ENCODE measurements at places on chromosomes 7 and 10.
A peak's percentile ranks its signal among the peaks of the same experiment; 100 is the strongest.

DNA sequence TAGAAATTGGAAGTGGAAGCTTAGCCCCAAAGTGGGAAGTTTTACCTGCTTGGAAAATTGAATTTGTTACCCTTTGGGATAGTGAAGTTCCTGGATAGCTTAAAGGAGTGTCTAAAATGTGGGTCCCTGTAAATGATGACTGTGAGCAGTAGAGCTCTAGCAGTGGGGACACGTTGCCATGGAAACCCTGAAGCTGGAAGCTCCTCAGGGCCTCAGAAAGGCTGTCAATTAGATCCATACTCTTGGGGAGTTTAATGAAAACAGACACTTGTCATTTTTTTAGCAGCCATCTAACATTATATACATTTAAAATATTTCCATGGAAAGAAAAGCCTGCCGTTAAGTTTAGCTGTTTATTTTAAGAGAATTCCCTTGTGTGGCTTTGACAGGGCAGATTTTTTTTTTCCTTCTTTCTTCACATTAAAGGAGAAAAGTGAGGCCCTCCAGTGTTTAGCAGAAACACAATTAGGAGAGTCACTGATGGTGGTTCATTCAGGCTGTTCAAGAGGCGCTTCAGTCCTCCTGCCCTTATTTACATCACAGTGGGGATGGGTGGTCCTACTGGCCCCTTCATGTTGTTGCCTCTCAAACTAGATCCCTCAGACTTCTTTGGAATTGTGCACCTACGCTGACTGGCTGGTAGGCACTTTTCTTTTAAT is 518.4 kb downstream of the CCSER2 start:
- no peak for DNase-seq

DNA sequence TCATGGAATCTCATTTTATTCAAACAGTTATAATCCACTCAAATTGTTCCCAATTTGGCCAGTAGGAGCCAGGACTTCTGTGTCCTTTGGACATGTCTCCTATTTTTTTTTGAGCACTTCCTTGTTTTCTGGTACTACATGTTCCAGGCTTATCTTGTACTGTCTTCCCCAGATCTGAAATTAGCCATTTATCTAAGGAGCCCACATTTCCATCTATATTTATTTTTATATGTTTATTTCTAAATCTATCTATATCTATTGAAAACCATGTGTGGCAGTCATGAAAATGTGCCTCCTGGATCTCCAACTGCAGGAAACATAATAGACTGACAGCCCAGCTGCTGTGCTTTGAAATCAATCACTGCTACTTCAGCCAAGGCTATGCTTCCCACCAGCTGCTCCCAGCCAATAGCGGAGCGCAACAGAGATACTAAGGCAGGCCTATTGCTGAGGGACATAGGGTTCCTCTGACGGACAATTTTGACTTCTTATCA is 147.1 kb downstream of the LRRC4 start:
- DNase-seq, result peak; percentile 17

DNA sequence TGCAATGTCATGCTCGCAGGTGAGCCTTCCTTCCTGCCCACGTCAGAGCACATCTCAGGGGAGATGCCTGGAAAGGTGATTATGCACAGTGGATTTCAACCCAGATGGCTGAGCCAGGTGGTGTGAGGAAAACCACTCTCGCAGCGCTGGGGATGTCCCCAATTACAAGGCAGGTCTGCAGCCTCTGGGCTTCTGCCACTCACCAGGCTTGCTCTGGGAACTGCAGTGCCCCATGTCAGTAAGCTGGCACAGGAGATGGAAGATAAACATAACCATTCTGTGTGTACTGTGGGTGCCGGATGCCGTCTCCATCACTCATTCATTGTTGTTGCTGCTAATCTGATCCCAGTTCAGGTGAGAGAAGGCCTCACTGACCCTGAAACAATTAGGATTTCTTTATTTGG is 222.9 kb upstream of the PITRM1 start:
- DNase-seq, result no peak

GRCh38 chr7:12993025-12993424 is 305.6 kb downstream of the ARL4A start:
- no peak for DNase-seq

DNA sequence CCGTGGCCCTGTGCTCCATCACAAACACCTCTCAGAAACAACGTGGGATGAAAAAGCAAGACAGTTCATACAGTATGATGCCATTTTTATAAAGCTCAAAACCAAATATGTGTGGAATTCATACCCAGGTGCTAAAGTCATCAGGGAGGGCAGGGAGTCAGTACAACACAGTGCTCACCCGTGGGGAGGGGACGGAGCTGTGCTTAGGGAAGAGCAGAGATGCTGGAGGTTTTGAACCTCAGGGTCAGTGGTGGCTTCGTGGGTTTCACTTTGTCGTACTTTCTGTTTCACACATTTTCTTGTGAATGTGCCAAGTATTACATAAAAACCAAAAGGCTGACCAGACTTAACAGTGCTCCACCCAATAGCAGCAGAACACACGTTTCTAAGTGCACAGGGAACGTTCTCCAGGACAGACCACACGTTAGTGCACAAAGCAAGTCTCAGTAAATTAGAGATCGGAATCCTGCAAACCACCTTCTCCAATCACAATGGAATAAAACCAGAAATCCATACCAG is 21.2 kb downstream of the ZMIZ2 start:
- peak; percentile 27 for DNase-seq

DNA sequence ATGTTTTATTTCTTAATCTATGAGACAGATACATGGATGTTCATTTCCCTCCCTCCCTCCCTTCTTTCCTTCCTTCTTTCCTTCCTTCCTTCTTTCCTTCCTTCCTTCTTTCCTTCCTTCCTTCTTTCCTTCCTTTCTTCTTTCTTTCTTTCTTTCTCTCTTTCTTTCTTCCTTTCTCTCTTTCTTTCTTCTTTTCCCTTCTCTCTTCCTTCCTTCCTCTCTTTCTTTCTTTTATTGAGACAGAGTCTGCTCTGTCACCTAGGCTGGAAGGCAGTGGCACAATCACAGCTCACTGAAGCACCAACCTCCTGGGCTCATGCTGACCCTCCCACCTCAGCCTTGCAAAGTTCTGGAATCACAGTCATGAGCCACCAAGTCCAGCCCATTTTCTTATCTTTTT is 5.5 kb upstream of the PRRT4 start:
- no peak for DNase-seq

GRCh38 chr7:3426064-3426463 is 125.0 kb downstream of the SDK1 start:
- no peak for DNase-seq

GRCh38 chr7:727104-727805 is at the start of gene PRKAR1B:
Gene PRKAR1B (minus strand): TSS chr7:727281. CDS start chr7:711505, 15,776 bp downstream.
- DNase-seq, result no peak

GRCh38 chr7:67655168-67655567 is 658.5 kb downstream of the TYW1 start:
- no peak for DNase-seq

- no peak for DNase-seq
These were observed 81.9 kb downstream of the GPR141 start for GRCh38 chr7:37765421-37765829.

GRCh38 chr7:132403465-132404110 is 172.7 kb downstream of the PLXNA4 start:
- no peak for DNase-seq

DNA sequence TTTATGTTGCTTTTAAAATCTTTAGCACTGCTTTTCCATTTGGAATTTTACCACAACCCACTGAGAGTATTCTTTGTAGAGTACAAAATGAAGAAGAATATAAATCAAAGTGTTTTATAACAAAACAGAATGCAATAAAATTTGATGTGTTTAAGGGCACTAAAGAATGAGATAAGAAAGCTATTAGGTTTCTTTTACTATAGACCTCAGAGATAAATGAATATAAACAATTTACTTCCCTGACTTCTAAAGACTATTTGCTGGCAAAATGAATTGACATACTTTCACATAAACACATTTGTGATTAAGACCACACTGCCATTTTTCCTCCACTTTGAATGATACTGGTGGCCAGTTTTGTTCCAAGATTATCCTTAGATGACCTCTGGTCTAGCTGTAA is 124.5 kb downstream of the ITGA8 start:
- DNase-seq, result no peak

- no peak for DNase-seq
These were observed 667 bp downstream of the KLLN start for GRCh38 chr10:87862679-87863052.

DNA sequence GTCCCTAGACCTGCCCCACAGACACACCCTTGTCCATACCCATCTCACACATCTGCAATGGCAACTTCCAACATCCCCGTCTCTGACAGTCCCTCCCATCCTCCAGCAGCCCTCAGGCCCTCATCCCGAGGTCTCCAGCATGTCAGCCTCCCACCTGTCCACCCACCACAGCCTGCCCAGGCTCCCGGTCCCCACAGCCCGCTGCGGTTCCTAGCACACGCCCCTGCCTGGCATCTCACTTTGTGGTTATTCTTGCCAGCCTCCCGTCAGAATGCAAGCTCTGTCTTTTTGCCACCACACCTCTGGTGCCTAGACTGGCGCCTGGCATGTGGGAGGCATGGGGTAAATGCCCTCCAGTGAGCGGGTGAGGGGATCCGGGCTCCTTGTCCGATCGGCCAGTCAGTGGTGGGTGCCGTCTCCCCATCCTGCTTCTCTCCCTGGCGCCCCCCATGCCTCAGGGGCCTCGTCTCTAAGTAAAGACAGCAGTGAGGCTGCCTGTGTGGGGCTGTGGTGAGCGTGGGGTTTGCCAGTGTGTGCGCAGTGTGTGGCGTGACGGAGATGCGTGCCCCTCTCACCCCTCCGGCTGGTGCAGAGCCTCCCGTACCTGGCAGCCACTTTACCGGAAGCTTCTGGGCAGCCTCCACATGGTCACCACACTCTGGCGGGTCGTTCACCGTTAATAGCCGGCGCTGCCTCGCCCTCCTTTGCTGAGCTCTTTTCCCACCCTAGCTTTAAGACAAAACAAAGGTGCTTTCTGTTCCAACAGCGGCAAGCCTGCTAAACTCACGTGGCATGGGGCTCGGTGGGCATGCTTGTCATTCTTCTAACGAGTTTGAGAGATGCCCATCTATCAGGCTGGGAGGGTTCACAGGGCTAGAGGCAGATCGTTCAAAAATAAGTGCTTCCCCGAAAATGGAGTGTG is 28.5 kb upstream of the TTYH3 start:
- DNase-seq, result no peak

GRCh38 chr10:117223693-117224430 is 17.1 kb upstream of the SLC18A2 start:
- DNase-seq, result no peak

DNA sequence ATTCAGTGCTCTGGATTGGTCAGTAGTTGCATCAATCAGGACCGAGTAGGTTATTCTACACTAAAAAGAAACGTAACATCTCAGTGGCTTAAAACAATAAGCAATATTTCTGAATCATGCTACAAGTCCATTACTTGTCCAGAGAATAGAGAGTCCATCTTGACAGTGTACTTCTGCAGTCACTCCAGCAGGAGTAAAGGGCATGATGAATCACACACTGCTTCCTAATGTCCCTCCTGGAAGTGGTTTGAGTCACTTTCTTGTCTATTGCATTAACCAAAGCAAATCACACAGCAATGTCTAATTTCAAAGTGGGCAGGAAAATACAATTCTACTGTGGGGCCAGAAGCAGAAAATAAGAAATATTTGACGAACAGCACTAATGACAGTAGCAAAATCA is 124.8 kb downstream of the TSPAN12 start:
- DNase-seq, result no peak

DNA sequence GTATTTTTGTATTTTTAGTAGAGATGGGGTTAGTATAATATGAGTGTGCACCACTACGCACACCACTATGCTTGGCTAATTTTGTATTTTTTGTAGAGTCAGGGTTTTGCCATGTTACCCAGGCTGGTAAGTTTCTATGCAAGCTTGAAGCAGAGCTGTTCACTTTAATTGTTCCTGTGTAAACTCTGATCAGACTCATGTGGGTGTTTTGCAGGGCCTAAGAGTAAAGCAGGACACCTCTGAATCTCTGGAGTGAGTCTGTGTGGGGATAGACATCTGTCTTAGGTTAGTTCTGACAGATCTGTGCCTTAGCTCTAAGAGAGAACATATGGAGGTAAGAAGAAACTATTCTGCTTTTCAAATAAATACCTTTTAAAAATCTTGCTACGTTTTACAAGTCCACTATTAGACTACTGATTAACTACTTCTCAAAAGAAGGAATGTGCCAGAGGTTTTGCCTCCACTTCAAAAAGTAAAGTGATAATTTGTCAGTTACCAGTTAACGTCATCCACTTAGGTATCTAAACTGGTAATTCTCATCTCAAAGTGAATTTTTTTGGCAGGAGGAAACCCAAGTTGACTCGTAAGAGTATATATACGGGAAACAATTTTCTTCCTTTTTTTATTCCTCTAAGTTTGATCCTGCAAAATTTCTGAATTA is 1.1 kb downstream of the COL17A1 start:
- no peak for DNase-seq

GRCh38 chr7:13151978-13152377 is 464.5 kb downstream of the ARL4A start:
- no peak for DNase-seq

GRCh38 chr7:102291056-102291915 is 4.6 kb downstream of the SH2B2 start:
- DNase-seq, result no peak

DNA sequence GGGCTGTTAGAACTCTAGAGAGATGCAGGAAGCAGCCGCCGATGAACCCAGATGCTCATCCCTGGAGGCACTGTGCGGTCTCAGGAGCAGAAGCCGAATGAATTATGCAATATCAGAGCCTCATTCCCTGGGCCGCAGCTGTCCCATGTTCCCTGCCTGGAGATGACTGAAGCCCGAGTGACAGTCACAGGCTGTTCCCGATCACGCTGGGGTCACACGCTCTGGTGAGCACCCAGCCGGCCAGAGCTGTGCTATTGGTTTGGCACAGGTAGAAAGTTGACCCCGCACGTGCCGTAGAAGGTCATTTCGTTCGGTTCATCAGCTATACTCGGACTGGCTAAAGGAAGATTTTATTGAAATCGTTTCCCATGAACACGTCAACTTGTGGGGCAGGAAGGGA is 140.5 kb upstream of the SH2B2 start:
- peak; percentile 37 for DNase-seq

DNA sequence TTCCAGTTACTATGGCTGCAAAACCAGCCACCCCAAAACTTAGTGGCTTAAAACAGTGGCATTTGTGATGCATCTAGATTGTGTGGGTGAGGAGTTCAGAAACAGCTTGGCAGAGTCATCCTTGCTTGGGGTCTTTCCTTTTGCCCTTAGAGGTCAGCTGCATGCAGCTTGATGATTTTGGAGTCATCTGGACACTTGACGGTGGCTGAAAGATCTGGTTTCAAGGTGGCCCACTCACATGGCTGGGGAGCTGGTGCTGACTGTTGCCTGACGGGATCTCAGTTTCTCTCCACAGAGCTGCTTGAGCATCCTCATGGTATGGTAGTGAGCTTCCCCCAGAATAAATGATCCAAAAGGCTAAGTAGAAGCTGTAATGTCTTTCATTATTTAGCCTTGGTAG is 191.3 kb upstream of the GALNT17 start:
- no peak for DNase-seq
